ENCODE measurements at places on chromosomes 6 and 20. TPM values are rescaled to one million over a fixed set of nuclear protein-coding genes. Genes with fewer than 3 reads are reported as not detected.

The GHRH gene
- not detected for total RNA-seq

The TFAP2D gene
- not detected for total RNA-seq

The IRF4 gene
- total RNA-seq: 1.6 TPM

The GNRH2 gene
- not detected for total RNA-seq

The SULF2 gene
- total RNA-seq: 82.0 TPM

The ZNF318 gene
- 41.6 TPM for total RNA-seq

The CCDC28A gene
- total RNA-seq: 36.3 TPM

The MLIP gene
- total RNA-seq: 1.9 TPM

The PSORS1C1 gene
- total RNA-seq: 1.2 TPM

The DSP gene
- total RNA-seq: 211 TPM

The MYCT1 gene
- total RNA-seq: 7.3 TPM

The PTPRT gene
- 1.5 TPM for total RNA-seq

The SLC2A10 gene
- total RNA-seq: 49.8 TPM

The ZC2HC1B gene
- total RNA-seq: not detected

The BANF2 gene
- 1.9 TPM for total RNA-seq
